Transverse colon (tissue), 4 donors: ENCODE measurements at places on chromosomes 16 and 17.

- no peak for DNase-seq
- H3K4me3 ChIP-seq = no peak overlapping the region
- H3K27me3 ChIP-seq = no peaks in the 10 kb centered on the region
- H3K4me1 ChIP-seq = peaks cover 4% of the 10 kb centered on the region
- H3K36me3 ChIP-seq = no peaks in the 10 kb centered on the region
Measured at GRCh38 chr17:42281571-42282096, 5.4 kb upstream of the STAT5B start.

- H3K4me1 ChIP-seq = no peaks in the 10 kb centered on the region
- no peak for DNase-seq
- H3K27me3 ChIP-seq = no peaks in the 10 kb centered on the region
- H3K4me3 ChIP-seq = no peak overlapping the region
- H3K36me3 ChIP-seq = peaks cover 6% of the 10 kb centered on the region
- no peak overlapping the region for H3K27ac ChIP-seq
Measured at GRCh38 chr16:25264597-25264996, 7.0 kb upstream of the ZKSCAN2 start.

DNA sequence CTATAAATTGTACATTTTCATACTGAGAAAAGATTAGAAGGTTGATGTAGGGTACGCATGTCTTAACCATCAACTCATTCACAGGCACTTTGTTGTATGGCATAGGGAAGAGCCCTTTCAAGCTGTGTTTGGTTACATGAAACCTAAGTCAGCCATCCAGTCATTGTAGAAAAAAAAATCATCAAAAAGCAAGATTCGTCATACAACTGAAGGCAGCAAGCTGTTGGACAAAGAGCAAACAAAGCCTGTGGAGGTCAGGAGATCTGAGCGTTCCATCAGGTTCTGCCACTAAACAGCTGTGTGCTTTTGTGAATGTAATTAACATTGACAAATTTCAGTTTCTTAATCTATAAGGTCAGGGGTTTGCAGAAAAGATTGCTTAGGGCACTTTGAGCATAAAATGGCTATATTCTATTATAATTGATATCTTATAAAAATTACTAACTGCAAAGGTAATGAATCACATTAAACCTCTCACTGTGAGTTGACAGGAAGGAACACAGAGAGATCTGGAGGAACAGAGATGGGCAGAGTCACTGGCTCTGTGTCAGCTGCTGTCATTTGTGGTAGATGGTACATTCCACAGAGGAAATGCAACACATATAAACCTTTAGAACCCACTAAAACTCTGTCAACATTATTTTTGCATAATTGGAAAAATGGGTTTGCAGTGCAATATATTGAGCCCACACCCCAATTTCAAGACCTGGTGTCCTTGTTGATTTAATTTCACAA lies 66.3 kb upstream of the MYOCD start:
- H3K36me3 ChIP-seq = no peaks in the 10 kb centered on the region
- no peak overlapping the region for H3K27ac ChIP-seq
- DNase-seq = no peak
- H3K4me1 ChIP-seq = peaks cover 14% of the 10 kb centered on the region
- no peak overlapping the region for H3K4me3 ChIP-seq

DNA sequence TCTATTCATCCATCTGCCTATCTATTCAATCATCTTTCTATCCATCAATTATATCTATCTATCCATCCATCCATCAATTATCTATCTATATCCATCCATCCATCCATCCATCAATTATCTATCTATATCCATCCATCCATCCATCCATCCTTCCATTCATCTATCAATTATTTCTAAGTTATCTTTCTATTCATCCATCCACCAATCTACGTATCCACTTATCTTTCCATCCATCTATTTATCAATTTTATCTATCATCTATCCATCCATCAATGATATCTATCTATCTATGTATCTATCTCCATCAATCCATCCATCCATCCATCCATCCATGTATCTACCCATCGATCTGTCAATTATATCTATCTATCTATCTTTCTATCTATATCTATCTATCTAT lies 158.4 kb upstream of the ZKSCAN2 start:
- no peak overlapping the region for H3K27ac ChIP-seq
- no peak overlapping the region for H3K4me3 ChIP-seq
- no peak for DNase-seq
- H3K4me1 ChIP-seq = no peaks in the 10 kb centered on the region

GRCh38 chr17:4587195-4587594 lies 2.9 kb downstream of the SMTNL2 start:
- peaks cover 38% of the 10 kb centered on the region for H3K27me3 ChIP-seq
- no peak overlapping the region for H3K4me3 ChIP-seq
- no peaks in the 10 kb centered on the region for H3K36me3 ChIP-seq

DNA sequence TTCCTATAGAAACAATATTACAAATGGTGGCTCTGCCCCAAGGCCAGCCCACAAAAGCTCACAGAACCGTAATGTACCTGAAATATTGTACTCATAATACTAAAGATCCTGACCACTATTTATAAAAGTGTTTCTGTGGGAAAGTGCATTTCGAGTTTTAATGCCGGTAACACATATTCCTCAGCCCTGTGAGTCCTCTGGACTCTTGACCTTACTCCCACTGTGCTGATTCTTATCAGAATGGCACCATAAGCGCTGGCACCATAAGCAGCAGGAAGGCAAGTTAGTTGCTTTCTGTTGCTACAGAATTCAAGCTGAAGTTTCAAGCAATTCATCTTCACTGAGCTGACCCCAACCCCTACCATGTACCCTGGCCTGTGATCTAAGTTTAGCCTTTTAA lies 36.4 kb upstream of the MED13 start:
- no peaks in the 10 kb centered on the region for H3K27me3 ChIP-seq
- DNase-seq = no peak
- H3K4me3 ChIP-seq = no peak overlapping the region
- no peaks in the 10 kb centered on the region for H3K4me1 ChIP-seq
- H3K27ac ChIP-seq = peak overlapping the region; percentile 55
- H3K36me3 ChIP-seq = no peaks in the 10 kb centered on the region

DNA sequence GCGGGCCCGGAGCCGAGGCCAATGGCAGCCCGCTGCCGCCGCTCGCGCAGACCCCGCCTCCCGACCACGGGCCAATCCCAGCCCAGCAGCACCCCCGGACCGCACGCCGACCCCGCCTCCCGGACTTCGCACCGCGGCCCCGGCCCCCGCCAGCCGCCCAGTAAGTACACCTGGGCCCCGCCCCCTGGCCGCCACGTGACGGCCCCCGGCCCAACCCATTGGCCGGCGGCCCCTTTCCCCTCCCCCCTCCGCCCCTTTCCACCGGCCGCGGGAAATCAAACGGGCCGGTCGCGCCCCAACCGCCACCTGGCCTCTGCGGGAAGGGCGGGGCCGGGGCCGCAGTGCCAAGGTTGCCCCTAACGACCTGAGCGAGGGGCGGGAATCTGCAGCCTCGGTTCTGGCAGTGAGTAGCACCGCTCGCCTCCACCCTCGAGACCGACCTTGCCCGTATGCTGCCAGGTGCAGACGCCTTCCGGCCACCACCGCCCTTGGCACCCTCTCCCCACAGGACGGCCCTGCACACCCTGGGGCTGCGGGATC lies at the start of gene YBX2:
Gene YBX2, minus strand, starts transcription at position 26 of the 540 bp plus-strand sequence. CDS start 139 bp downstream, outside the sequence.
- peaks cover 25% of the 10 kb centered on the region for H3K27me3 ChIP-seq
- H3K4me3 ChIP-seq = peak within 1 kb of the TSS; percentile 40
- H3K4me1 ChIP-seq = peaks cover 49% of the 10 kb centered on the region
- H3K36me3 ChIP-seq = no peaks in the 10 kb centered on the region
- peak; percentile 96 for DNase-seq

DNA sequence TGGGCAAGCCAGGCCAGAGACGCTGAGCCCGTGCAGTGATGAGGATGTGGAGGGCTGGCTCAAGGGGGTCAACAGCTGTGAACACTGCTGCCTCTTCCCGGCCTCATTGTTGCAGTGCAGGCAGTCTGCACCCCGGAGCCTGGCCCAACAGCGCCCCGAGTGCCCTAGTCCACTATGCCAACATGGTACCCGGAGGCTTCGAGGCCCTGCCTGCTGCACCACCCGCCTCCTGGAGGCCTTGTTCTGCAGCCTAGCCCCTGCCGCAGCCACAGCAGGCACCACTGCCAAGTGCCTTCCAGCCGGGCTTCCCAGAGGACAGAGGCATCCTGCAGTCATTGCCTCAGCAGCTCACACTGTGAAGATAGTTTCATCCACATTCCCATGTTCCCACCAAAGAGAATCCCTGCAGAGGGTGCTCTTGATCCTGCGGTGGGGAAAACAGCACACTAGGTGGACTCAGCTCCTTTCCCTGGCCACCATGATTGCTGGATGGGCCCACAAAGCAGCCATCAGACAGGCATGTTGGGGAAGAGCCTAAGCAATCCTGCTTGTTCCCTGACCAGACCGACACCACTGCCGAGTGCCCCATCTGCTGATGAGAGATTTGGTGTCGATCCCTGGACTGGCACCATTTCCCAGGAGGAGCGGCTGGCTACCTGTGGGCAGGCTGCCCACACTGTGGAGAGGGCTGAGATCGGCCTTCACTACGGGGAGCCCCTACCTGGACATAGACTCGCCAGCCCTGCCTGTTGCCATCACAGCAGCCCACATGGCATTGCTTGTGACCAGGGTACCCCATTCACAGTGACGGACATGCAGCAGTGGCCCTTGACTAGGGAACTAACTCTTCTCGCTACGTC lies 44.9 kb downstream of the USP22 start:
- no peaks in the 10 kb centered on the region for H3K36me3 ChIP-seq
- H3K27me3 ChIP-seq = no peaks in the 10 kb centered on the region
- no peak overlapping the region for H3K27ac ChIP-seq
- peaks cover 13% of the 10 kb centered on the region for H3K4me1 ChIP-seq

GRCh38 chr17:78501241-78502036 lies 75.8 kb downstream of the DNAH17 start:
- DNase-seq = no peak
- H3K36me3 ChIP-seq = no peaks in the 10 kb centered on the region
- no peak overlapping the region for H3K27ac ChIP-seq
- no peak overlapping the region for H3K4me3 ChIP-seq
- peaks cover 18% of the 10 kb centered on the region for H3K27me3 ChIP-seq

DNA sequence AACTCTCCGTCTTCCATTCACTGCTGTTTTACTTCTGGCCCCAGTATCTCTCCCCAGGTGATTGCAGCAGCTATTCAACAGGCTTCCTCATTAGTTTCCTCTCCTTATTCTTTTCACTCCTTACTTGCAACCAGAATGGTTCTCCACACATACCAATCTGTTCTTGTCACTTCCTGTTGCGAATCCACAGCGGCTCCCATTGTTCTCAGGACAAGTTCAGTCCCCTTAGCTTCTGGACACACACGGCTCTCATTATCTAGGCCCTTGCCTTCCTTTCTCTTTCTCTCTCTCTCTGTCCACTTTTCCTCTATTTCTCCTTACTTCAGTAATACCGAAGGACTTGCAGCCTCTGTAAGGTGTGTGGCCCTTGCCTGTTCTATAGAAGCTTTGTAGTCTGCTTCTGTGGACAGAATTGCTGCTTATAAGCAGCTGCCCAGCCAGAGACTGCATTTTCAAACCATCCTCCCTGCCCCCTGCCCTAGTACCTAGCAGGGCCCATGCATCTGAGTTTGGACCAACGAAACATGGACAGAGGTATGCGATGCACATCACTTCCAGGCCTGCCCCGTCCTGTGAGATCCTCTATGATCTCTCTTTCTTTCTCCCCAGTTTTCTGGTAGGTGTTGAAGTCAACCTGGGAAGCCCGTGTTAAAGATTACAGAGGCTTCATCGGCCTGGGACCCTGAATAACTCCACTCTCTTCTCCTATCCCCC lies 45.7 kb downstream of the VAT1L start:
- H3K4me3 ChIP-seq = no peak overlapping the region
- H3K4me1 ChIP-seq = peaks cover 3% of the 10 kb centered on the region
- no peaks in the 10 kb centered on the region for H3K36me3 ChIP-seq
- no peak overlapping the region for H3K27ac ChIP-seq
- no peak for DNase-seq

- no peak overlapping the region for H3K4me3 ChIP-seq
- H3K4me1 ChIP-seq = peaks cover 9% of the 10 kb centered on the region
- H3K27me3 ChIP-seq = no peaks in the 10 kb centered on the region
Measured at GRCh38 chr16:21071741-21072140, 78.9 kb downstream of the DNAH3 start.

DNA sequence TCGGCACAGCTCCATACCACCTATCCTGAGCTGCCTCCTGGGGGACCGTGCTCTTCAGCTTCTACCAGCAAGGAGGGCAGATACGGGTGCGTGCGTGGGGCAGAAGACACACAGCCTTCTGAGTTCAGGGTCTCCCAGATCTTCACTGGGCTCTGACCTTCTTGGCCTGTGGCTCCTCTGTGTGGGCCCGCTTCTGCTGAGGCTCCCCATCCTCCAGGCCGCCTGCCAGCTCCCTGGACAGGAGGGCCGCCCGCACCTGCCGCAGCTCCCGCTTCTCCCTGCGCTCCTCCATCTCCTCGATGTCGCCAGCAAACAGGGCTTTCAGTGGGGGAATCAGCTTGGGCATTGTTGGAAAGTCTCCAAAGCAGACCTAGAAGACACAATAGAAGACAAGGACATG lies 25.2 kb downstream of the ELAC2 start:
- H3K27me3 ChIP-seq = no peaks in the 10 kb centered on the region
- no peak overlapping the region for H3K4me3 ChIP-seq
- no peak overlapping the region for H3K27ac ChIP-seq
- H3K4me1 ChIP-seq = no peaks in the 10 kb centered on the region
- no peak for DNase-seq
- H3K36me3 ChIP-seq = no peaks in the 10 kb centered on the region

- no peak overlapping the region for H3K4me3 ChIP-seq
- H3K27me3 ChIP-seq = peaks cover 36% of the 10 kb centered on the region
- no peaks in the 10 kb centered on the region for H3K36me3 ChIP-seq
- no peaks in the 10 kb centered on the region for H3K4me1 ChIP-seq
- DNase-seq = no peak
Measured at GRCh38 chr16:86649875-86650274, 71.5 kb downstream of the FOXL1 start.

- H3K4me3 ChIP-seq = peak overlapping the region; percentile 17
- no peaks in the 10 kb centered on the region for H3K36me3 ChIP-seq
- peaks cover 12% of the 10 kb centered on the region for H3K4me1 ChIP-seq
- H3K27me3 ChIP-seq = peaks cover 38% of the 10 kb centered on the region
- H3K27ac ChIP-seq = no peak overlapping the region
Measured at GRCh38 chr17:74326506-74326905, 480 bp downstream of the KIF19 start.

GRCh38 chr17:9813166-9813565 lies 8.7 kb downstream of the GSG1L2 start:
- no peak overlapping the region for H3K27ac ChIP-seq
- no peaks in the 10 kb centered on the region for H3K27me3 ChIP-seq

DNA sequence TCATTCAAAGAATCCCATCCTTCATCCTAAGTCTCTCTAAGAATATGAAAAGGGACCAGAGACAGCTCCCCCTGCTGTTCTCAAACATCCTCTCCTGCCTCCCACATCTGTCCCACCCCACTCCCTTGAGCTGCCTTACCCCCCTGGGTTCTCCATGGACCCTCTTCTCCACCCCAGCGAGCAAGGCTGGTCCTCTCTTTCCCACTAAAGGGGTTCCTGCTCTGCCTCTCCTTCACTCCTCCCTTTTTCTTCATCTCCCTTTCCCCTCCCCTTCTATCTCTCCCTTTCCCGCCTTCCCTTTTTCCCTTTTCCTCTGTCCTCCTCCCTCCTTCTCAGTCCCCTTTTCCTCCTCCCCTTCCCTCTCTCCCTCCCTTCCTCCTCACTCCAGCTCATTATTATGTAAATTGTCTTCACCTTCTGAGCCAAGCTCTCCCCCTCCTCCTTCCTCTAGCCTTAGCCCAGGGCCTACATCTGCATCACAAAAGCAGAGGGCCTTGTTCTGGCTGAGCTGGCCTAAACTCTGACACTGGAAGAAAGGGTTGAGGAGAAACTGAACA lies 90.0 kb downstream of the GNAO1 start:
- no peak for DNase-seq
- H3K4me3 ChIP-seq = no peak overlapping the region
- H3K27me3 ChIP-seq = no peaks in the 10 kb centered on the region
- H3K36me3 ChIP-seq = no peaks in the 10 kb centered on the region
- H3K4me1 ChIP-seq = no peaks in the 10 kb centered on the region
